ENCODE measurements at places on chromosomes 4 and X.
A peak's percentile ranks its signal among the peaks of the same experiment; 100 is the strongest.

GRCh38 chr4:112714922-112715901 lies 78.3 kb downstream of the LARP7 start:
- DNase-seq: no peak

DNA sequence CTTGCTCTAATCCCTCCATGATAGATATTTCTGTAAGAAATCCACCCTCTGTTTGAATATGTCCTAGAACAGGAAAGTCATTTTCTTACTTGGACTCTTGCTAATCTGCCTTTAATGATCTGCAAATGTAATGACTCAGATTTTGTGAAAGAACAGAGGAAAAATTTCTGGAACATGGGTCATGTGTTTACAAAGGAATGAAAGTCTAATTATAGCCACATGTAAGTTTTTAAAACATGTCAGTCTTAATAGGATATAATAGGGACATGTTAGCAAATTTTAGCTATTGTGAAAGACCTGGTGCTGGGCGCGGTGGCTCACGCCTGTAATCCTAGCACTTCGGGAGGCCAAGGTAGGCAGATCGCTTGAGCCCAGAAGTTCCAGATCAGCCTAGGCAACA lies 47.6 kb downstream of the GRK4 start:
- no peak for DNase-seq

GRCh38 chrX:119871599-119872395 lies at the start of the genes NDUFA1 and RNF113A:
TSS of gene NDUFA1 (plus strand) at chrX:119871832. CDS start at chrX:119871912, 80 bp downstream.
TSS of gene RNF113A (minus strand) at chrX:119871733. CDS start at chrX:119871613, 120 bp downstream.
- DNase-seq: no peak

GRCh38 chr4:20580907-20581306 lies 119.4 kb upstream of the PACRGL start:
- DNase-seq: no peak

DNA sequence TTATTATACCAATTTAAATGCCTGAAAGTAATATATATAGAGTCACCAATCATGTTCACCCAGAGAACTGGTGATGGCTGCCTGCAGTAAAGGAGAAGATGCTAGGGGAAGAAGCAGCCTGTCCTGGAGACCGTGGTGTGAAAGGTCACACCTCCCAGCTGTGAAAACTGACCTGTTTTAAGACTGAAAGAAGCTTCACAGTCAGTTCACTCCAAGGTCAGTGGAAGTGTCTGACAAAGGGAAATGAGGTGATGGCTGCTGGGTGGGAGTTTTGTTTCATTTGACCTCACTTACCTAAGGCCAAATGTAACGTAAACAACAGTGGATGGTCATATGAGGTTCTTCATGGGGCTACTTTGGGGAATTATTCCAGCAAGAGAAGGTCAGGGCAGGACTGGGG lies 352.1 kb upstream of the GATB start:
- no peak for DNase-seq

- DNase-seq: no peak
Measured at GRCh38 chrX:52983321-52984000, 25.1 kb upstream of the FAM156A start.

GRCh38 chr4:3863841-3864741 lies 97.9 kb downstream of the ADRA2C start:
- DNase-seq: no peak

DNA sequence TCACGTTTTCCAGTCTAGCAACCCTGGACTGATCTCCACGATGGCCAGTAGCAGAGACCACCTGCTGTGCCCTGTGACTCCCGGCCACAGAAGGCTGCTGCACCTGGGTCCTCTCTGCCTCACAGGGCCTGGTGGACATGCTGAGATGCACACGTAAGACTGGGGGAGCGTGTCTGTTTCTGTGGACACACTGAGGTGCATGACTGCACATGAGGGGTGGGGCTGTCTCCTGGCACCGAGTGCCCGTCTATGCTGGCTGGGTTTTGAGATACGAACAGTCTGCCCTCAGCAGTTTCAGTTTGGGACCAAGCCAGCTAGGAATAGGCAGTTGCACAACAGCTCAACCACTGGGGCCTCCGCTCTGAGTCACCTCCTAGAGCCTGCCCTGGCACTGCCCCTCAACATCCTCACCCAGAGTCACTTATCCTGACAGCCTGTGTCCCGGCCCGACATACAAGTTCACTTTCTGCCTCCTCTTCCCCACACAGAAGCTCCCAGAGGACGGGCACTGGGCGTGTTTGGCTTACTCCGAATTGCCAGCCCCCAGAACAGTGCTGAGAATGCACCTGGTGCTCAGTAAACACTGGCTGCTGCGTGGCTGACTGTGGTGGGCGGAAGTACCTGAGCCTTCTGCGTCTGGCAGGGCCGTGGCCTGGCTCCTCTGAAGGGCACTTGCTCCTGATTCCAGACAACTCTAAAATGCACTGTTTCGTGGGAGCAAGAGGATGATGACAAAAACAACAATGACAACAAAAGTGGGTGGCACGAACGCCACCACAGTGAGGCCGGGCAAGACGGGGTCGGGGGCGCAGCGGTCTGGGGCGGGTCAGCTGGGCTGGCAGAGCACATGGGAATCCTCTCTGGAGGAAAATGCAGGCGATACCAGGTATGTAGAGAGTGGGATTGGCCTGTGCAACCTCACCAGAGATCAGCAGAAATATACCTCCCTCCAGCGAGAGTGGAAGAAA lies 30.9 kb downstream of the RNF212 start:
- DNase-seq: peak; percentile 37

DNA sequence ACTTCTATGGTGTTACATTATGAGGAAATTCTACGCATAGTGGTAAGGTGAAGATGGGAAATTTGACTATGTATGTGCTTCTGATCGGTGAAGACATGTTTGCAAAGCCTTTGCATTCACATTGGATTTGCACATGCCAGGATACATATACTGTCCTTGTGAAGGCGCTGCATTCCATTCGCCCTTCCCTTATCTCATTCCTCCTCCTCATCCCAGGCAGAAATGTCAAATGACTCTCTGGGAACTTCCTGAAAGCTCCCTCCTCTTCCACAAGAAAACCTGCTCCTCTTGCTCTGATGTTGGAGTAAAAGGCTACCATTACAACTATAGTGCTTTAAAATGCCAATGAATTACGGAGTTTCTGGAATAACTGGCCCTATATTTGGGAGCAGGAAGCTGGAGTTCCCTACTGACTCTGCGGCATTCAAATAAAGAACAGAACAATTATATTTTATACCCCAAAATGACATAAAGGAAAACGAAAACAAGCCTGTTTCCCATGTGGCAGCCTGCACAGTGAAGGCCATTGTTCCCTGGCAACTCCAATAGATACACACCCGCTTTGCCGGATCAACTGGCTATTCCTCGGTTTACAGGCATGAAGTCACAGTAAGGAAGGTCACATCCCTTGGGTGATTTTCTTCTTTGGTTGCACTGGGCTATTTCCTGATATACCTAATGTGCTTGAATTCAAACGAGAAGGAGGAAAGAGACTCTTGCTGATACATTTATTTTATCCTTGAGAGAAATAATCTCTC lies 84.5 kb downstream of the AREG start:
- no peak for DNase-seq

DNA sequence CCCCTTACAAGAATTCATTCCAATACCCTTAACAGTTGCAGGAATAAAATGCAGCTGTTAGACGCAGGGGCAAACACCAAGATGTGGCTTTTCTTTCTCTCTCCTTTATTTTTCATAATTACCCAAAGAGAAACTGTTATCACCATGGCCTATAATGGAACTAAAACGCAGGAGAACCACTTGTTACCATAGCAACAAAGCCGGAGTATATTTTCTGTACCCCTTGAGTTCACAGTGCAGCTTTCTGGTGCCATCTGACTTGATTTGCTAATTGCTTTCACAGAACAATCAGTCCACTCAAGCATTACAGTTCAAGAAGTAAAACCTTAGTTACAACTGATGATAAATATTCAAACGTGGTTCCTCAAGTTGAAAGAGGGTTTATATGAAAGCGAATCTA lies 157.9 kb downstream of the AMELX start:
- no peak for DNase-seq

GRCh38 chr4:33085709-33086108 lies 2365.5 kb downstream of the PCDH7 start:
- DNase-seq: no peak

GRCh38 chrX:18252644-18253359 lies 32.1 kb upstream of the BEND2 start:
- DNase-seq: no peak

GRCh38 chr4:30619679-30620078 lies 100.5 kb upstream of the PCDH7 start:
- DNase-seq: no peak

GRCh38 chrX:24672701-24673190 lies 21.0 kb upstream of the POLA1 start:
- DNase-seq: no peak

GRCh38 chrX:81791086-81791485 lies 589.2 kb downstream of the SH3BGRL start:
- no peak for DNase-seq

DNA sequence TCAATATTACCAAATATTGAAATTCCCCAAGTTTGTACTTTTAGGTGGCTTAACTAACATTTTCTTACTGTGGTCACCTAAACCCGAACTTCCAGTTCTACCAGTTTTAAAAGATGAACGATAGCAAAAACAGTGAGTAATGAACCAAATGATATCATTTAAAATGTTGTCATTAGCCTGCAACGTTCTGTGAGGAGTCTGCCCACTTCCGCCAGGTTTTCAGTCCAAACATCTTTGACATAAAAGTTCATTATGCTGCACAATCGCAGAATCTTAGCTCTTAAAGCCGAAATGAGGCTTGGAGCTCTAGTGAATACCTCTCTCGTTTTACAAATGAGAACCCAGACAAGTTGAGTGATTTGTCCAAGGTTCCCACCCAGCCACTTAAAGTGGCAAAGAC lies 762 bp downstream of the PIGA start:
- no peak for DNase-seq

GRCh38 chr4:36385951-36386571 lies 104.6 kb downstream of the DTHD1 start:
- no peak for DNase-seq

DNA sequence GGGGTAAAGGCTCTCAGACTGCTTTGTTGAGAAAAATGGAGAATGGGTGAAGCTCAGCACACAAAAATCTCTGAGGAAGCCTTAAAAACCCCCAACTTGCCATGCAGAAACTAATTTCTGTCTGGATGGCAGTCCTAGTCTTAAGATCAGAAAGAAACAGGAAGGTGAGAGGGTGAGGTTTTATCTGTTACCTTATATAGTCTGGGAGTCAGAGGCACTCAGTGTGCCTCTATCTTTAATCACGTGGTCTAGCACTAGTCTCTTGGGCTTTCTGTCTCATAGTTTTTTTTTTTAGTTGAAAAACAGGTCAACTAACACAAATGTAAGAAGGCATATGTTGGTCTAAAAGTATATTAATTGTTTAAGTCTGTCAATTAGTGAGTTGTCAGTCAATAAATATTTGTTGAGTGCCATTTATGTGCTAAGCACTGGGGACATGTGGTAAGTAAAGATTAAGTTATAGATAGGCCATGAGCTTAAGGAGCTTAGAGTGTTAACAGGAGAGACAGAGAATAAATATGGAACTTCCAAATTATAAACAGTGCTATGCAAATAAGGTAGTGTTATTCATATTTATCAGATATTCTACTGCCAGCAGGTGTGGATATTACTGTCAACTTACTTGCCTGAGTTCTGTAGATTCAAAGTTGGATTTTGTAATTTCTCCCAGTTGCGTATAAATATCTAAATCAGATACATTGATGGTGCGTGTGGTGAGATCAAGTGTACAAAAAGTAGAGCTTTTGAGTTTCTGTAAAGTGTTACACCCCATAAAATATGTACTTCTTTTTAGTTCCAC lies 7.0 kb downstream of the CYBB start:
- no peak for DNase-seq
